ENCODE measurements at places on chromosomes 1 and 21.

DNA sequence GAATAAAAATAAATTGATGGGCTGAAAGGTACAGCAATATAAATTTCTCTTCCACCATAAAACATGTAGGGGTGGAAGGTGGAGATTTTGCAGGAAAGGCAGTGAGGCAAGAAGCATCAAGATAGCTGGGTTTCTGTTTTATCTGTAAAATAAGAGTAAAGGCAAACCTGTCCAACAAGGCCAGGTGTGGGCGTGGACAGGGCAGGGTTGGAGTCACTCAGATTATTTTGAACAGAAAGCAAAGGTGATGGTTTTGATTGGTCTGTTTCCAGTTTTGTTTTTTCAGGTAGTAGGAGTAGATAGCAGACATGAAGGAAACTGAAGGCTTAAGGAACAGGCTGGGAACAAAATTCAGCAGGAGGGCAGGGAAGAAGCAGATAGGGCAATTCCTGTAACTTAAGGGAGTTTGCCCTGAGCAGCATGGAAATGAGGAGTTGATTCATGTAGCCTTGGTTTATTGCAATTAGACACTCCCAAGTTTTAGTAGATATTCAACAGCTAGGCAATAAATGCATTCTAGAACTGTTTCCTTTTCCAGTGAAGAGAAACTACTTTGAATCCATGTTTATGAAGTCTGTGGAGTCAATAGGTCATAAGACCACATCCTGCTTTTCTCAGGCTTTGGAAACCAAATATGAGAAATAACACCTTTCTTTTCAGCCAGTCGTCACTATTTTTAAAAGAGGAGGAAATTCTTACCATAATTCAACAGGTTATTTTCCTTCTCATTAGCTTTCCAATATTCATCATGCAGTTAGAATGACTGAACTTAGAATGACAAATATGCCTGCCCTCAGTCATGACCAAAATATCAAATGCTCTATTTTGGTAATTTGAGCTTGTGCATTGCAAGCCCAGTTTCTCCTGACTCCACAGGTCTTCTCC is 38.7 kb upstream of the CD55 start:
- DNase-seq = no peak

- no peak for DNase-seq
Observed at GRCh38 chr1:227798078-227798802, 17.2 kb upstream of the PRSS38 start.

DNA sequence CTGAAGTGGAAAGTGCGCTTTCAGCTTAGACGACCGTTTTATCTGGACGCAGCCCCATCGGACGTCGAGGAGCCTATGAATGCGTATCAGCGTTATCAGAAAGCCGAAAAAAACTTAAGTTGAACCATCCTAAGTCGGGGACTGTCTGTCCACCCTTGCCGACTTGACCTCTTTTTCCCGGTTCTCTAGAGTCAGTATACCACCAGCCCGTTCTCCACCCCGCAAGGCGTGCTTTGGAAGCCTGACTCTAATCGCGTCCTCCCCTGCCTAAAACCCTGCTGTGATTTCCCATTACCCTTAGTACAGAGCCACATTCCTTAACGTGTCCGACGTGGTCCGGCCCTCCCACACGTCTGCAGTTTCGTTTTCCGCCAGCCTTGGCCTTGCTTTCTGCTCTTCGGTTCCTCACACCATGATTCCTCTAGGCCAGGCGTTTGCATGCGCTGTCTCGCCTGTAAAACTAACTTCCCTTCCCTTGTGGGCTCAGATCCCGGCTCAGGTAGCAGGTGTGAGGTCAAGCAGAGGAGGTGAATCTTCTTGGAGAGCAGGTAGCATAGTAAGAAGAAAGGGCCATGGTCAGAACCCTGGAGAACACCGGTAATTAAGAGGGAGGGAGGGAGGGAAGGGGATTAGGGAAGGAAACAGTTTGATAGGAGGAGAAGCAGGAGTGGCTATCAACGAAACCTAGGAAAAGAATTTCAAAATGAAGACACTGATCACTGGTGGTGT is 865 bp downstream of the ADPRS start:
- peak; percentile 67 for DNase-seq

- DNase-seq = no peak
Observed at GRCh38 chr1:43352881-43353280, 5.9 kb upstream of the CDC20 start.

- peak; percentile 95 for DNase-seq
Observed at GRCh38 chr1:54253480-54253879, 53.5 kb downstream of the MRPL37 start.

- DNase-seq = no peak
Observed at GRCh38 chr1:66730462-66730861, 21.8 kb upstream of the DYNLT5 start.

GRCh38 chr21:34029743-34030528 is 43.4 kb upstream of the MRPS6 start:
- DNase-seq = peak; percentile 72

DNA sequence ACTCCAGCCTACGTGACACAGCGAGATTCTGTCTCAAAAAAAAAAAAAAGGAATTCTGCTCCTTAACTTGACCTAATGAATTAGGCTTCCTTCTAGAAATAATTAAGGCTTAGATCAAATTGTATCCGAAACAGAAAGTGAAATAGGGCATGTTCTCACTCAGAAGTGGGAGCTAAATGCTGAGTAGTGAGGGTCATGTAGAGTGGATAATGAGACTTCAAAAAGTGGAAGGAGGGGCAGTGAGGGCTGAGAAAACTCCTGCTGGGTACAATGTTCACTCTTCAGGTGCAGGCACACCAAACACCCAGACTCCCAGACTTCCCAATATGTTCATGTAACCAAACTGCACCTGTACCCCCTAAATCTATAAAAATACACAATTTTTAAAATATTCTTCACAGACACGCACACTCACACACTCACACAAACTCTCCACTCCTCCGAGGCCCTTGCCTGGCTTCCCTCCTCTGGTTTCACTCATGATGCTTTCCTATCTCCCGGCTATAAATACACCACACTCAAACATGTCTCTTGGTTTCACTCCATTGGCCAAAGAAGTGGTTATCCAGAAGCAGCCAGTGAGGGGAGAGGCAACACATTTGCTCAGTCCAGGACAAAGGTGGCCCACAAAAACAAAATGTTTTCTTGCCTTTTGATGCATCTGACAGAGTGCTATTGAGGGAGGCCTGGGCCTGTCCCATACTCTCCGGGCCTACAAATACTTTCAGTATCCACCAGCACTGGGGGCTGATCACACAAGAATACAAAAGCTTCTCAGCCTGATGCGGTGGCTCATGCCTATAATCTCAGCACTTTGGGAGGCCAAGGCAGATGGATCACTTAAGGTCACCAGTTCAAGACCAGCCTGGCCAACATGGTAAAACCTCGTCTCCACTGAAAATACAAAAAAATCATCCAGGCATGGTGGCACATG is 249.2 kb downstream of the TOMM20 start:
- DNase-seq = no peak

GRCh38 chr1:68782890-68783289 is 286.0 kb upstream of the DEPDC1 start:
- DNase-seq = no peak
